ENCODE measurements at places on chromosomes 6 and 20. TPM values are rescaled to one million over a fixed set of nuclear protein-coding genes. Genes with fewer than 3 reads are reported as not detected.
A peak's percentile ranks its signal among the peaks of the same experiment; 100 is the strongest.

DNA sequence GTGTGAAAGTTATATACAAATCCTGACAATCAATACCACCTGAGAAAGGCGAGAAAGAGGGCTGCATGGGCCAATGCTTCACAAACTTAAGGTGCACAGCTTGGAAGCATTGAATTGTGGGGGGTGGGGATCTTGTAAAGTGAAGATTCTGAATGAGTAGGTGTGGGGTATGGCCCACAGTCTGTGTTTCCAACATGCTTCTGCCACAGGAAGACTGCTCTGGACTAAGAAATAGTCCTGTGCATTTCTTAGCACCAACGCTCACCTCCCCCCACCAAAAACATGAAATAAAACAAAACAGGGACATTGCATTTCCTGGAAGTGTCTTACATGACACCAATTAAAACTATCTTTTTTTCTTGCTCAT is 21.9 kb upstream of the TRAM2 start:
- H3K4me3 ChIP-seq = no peak overlapping the region
- H3K36me3 ChIP-seq = no peaks in the 10 kb centered on the region
- no peaks in the 10 kb centered on the region for H3K27me3 ChIP-seq
- no peak overlapping the region for H3K27ac ChIP-seq

- no peak overlapping the region for H3K4me3 ChIP-seq
- no peak for DNase-seq
- no peak overlapping the region for H3K27ac ChIP-seq
- H3K4me1 ChIP-seq = no peaks in the 10 kb centered on the region
Measured at GRCh38 chr20:20820104-20820503, 107.7 kb upstream of the RALGAPA2 start.

- H3K36me3 ChIP-seq = no peaks in the 10 kb centered on the region
- H3K27me3 ChIP-seq = no peaks in the 10 kb centered on the region
- H3K27ac ChIP-seq = no peak overlapping the region
- DNase-seq = no peak
- no peak overlapping the region for H3K4me3 ChIP-seq
Measured at GRCh38 chr6:62721408-62721807, 435.4 kb upstream of the KHDRBS2 start.

DNA sequence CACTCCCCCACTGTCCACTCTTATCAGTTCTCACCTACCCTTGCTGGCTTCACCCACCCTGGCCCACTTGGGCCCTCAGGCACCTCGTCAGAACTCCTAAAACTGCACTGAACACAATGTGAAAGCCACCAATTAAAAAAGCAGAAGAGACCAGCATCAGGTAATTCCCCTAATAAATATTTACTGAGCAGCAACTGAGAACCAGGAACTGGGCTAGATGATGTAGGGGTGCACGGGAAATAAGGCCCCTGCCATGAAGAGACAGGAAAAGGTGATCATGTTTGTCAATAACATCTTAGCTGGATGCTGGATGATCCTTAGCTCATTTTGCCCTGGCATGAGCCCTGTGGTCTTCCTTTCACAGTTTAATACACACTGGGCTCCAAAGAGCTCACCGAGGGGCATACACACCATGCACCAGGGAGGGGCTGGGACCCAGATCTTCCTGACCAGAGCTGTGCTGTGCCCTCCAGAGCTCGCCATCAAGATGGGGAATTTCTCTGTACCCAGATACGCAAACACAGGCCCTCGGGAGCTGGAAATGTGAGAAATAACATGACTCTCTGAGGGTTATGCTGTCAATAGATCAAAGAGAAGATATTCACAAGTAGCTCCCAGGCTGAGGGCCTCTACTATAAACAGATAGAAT is 113.6 kb upstream of the SLC22A16 start:
- no peak overlapping the region for H3K27ac ChIP-seq
- no peaks in the 10 kb centered on the region for H3K36me3 ChIP-seq
- DNase-seq = no peak
- H3K4me1 ChIP-seq = no peaks in the 10 kb centered on the region
- H3K27me3 ChIP-seq = no peaks in the 10 kb centered on the region

DNA sequence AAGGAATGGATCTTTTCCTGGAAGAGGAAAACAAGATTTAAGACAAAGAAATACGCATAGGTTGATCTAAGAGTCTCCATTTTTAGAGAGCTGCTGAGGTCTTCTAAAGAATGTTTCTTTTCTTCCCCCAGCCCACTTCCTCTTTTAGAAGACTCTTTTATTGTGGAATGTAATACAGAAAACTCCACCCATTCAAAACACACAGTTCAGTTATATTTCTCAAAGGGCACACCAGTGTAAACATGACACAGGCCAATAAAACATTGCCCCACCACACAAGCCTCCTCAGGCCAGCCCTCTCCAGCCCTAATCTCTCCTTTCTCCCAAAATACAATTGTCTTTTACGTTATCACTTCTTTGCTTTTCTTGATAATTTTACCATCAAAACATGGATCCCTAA is 42.8 kb downstream of the SLC35B3 start:
- no peaks in the 10 kb centered on the region for H3K4me1 ChIP-seq
- no peak overlapping the region for H3K4me3 ChIP-seq
- H3K36me3 ChIP-seq = no peaks in the 10 kb centered on the region
- DNase-seq = no peak

HLA-G gene
- not detected for total RNA-seq

DNA sequence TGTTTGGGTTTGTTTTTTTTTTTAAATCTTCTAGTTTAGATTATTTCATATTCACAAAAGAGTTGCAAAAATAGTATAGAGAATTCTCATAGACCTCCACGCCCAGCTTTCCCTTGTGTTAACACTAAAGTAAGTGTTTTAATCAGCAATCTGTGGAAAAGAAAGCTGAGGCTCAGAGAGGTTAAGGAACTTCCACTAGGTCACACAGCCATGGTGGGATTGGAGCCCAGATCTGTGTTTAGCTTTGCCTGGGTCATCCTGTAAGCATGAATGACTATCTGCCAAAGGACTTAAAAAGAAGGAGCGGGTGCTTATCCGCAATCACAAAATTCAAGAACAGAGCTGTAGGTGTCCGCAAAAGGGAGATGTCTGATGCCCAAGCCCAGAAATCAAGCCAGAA is 60.5 kb downstream of the EDN3 start:
- H3K4me1 ChIP-seq = no peaks in the 10 kb centered on the region
- DNase-seq = no peak
- no peak overlapping the region for H3K4me3 ChIP-seq
- no peak overlapping the region for H3K27ac ChIP-seq
- no peaks in the 10 kb centered on the region for H3K27me3 ChIP-seq
- H3K36me3 ChIP-seq = no peaks in the 10 kb centered on the region

- no peaks in the 10 kb centered on the region for H3K36me3 ChIP-seq
- DNase-seq = no peak
- no peaks in the 10 kb centered on the region for H3K4me1 ChIP-seq
- no peak overlapping the region for H3K27ac ChIP-seq
Measured at GRCh38 chr6:2626401-2626800, 124.3 kb downstream of the MYLK4 start.

PSORS1C1 gene
- total RNA-seq = under 0.01 TPM

DNA sequence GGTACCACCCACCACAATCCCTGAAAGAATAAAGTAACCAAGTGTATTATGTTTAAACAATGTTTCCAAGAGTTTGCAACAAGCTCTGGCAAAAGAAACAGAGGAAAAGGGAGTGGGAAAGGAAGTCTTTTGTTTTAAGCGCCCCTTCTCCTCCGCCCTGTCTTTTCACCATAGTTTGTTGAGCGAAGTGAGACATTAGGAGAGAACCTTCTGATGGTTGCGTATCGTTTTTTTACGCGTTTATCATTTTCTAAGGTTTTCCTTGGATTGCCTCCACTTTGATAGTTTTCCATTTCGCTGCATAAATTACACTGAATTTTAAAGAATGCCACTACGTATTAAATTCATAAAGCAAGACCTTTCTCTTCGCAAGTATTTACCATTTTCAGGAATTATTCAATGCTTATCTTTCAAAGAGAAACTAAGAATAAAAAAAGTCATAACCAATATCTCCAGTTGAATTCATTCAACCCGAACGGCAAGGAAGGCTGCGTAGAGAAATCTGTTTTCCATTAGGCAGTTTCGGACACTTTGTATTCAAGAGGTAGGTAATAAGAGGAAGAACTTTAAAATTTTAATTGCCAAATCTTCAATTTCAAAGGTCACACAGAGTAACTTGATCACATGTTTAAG is 920 bp upstream of the EPHA7 start:
- H3K27me3 ChIP-seq = peaks cover 36% of the 10 kb centered on the region
- H3K27ac ChIP-seq = peak overlapping the region; percentile 37
- DNase-seq = no peak
- H3K4me1 ChIP-seq = no peaks in the 10 kb centered on the region

SS18L1 gene
- 7.4 TPM for total RNA-seq

LY6G6D gene
- total RNA-seq = not detected

DNA sequence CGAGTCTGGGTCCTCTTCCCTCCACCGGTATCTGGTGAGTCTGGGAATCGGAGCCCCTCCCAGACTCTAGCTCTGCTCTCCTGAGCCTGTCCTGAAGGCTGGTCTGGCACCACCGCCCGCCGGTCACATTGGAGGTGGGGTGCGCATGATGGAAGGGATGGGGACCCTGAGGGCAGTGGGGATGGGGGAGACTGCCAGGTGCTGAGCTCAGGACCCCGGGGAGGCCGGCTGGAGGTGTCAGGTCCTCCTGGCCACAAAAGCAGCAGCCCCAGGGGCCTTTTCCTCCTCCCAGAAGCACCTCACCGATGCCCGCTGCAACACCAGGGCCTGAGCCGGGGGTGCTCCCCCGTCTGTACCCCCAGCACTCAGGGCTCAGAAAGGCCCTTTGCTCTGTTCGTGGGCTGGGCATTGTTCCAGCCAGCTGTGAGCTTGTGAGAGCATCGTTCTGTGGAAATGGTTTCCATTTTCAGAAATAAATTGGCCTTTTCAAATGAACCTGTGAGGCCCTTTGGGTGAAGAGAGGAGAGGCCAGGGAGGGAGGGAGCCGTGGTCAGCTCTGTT is 2.5 kb upstream of the NPBWR2 start:
- H3K4me1 ChIP-seq = no peaks in the 10 kb centered on the region
- no peak overlapping the region for H3K27ac ChIP-seq

MAVS gene
- 43.2 TPM for total RNA-seq

- no peaks in the 10 kb centered on the region for H3K36me3 ChIP-seq
- no peak overlapping the region for H3K4me3 ChIP-seq
- no peaks in the 10 kb centered on the region for H3K27me3 ChIP-seq
- DNase-seq = no peak
- H3K4me1 ChIP-seq = no peaks in the 10 kb centered on the region
Measured at GRCh38 chr6:107228754-107229153, 113.4 kb upstream of the BEND3 start.

RIPPLY2 gene
- total RNA-seq = not detected

PNLDC1 gene
- total RNA-seq = not detected

GRCh38 chr6:50185006-50185405 is 135.3 kb upstream of the DEFB112 start:
- H3K27me3 ChIP-seq = no peaks in the 10 kb centered on the region
- no peaks in the 10 kb centered on the region for H3K36me3 ChIP-seq
- DNase-seq = no peak
- H3K27ac ChIP-seq = no peak overlapping the region
- no peak overlapping the region for H3K4me3 ChIP-seq

DNA sequence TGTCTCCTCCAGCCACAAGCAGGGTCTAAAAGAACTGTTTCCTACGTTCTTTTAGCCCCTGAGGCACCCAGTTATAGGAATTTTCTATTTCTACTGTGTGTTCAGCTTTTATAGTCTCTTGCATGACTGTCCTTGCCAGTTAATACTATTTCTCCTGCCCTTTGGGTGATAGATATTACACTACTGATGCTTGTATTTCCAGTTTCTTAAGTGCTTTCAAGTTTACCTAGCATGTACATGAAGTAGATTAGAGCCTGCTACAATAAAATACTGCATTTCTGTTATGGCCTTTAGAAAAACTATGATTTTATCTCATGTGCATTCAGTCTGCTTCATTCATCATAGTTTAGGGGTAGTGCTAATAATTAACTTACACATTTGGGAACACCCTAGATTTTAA is 89.6 kb downstream of the FOXO3 start:
- no peaks in the 10 kb centered on the region for H3K27me3 ChIP-seq
- H3K36me3 ChIP-seq = no peaks in the 10 kb centered on the region
- DNase-seq = no peak
- H3K4me1 ChIP-seq = peaks cover 38% of the 10 kb centered on the region
- H3K27ac ChIP-seq = peak overlapping the region; percentile 79

DNA sequence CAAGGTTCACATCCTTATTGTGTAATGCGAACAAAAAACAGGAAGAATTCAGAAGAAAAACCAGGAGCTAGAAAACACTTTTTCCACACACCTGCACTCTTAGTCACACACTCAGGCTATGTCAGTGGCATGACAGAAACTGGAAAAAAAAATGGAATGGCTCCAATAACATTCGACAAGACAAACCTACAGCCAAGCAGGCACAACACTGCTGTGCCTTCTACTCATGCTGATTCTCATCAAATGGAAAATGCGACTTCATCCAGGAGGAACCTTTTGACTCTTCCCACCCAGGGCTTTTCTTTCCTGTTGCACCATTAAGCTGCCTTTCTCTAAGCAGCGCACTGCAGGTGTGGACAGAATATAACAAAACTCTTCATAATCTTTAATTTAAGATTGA is 163.2 kb upstream of the BTBD3 start:
- H3K4me3 ChIP-seq = no peak overlapping the region
- H3K27ac ChIP-seq = no peak overlapping the region
- H3K4me1 ChIP-seq = no peaks in the 10 kb centered on the region
- no peaks in the 10 kb centered on the region for H3K36me3 ChIP-seq

Measured in uterus (tissue), 4 donors.